ENCODE measurements at places on chromosomes 1 and 21. TPM values are rescaled to one million over a fixed set of nuclear protein-coding genes. Genes with fewer than 3 reads are reported as not detected.

ORC1 gene
- total RNA-seq, result 1.2 TPM

PPCS gene
- 24.1 TPM for total RNA-seq

DNA sequence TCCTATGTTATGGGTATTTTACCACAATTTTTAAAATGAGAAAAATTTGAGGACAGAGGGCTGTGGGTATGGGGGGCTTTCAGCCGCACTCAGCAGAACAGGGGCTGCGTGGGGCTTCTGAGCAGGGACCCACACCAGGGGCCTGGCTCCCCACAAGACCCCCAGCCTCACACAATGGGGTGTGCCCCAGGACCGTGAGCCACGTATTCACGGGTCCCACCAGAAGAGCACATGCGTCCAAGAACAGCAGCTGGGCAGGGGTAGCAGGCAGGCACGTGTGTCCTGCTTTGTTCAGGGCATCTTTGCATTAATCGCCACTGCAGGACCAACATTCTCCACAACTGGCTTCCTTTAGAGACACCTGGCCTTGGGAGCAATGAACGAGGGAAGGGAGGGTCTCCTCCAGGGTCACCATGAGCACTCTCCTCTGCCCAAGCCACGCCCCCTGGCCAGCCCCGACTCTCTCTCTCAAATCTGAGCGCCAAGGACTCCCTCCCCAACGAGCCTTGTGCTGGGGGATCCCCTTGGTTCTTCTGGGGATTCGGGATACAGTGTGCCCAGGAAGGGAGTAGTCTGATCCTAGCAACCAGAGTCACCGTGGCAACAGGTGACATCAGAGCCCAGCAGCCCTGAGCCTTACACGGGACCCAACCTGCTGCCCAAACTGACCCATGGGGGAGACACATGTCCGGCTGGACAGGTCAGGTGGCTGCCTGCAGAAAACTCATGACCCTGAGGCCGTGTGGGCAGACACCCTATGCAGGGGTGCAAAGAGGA is 7.4 kb upstream of the ARF1 start:
- no peak for DNase-seq

DNA sequence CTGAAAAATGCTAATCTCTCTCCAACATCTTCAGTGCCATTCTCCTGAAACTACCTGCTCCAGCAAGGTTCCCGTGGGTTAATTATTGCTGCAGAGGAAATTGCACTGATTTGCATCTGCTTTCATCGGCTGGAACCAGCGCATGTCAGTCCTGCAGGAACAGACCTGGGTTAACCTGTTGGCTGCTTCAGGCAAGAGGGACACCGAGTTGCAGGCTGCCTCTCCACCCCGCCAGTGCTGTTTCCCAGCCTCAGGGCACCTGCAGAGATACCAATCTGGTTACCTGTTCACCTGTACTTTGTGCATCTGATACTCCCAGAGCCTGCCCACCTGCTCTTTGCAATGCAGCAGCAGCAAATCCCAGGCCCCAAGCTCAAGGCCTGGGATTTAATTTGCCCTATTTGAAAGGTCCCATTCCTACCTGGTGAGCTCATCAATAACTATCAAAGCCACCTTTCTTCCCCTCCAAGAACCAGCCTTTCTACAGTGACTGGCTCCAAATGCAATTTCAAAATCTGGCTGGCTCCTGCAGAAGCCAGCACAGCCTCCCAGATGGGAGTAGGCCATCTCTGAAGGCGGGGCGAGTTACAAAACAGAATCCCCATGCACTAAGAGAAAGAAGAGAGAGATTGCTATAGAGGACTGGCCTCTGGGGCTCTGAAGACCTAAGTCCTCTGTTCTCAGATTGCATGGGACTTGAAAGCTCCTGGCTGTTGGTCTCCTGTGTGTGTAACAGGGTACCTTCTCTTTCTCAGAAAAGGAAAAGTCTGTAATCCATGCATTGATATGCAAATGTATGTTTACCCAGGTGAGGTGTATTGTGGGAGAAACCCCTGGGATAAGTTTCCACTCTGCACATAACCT is 67.8 kb downstream of the TOMM20 start:
- no peak for DNase-seq

- no peak for DNase-seq
Measured at GRCh38 chr1:55506740-55507577, 291.8 kb upstream of the USP24 start.

NR5A2 gene
- total RNA-seq, result under 0.01 TPM

LEMD1 gene
- total RNA-seq, result 2.4 TPM

DNA sequence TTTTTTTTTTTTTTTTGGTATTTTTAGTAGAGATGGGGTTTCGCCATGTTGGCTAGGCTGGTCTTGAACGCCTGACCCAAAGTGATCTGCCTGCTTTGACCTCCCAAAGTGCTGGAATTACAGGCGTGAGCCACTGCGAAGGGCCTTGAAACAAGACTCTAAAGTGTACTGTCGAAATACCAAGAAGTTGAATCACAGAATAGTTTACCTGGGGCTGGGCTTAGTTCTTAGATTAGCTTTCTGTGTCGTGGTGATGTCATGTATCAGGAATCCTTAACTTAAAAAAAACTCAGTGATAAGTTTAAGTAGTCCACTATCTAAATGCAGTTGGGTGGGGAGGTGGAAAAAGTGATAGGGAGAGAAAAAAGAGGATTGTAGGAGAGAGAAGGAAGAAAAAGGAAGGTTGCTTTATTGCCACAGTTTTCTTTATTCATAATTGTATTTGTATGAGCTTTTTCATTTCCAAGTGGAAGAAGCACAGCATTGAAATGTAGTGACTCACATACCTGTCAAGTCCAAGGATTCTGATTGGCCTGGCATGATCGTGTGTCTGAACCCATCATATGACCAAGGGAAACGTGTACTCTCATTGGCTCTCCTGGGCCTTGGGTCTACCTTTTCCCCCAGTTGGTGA is 13.4 kb downstream of the ITSN1 start:
- DNase-seq, result no peak

DNA sequence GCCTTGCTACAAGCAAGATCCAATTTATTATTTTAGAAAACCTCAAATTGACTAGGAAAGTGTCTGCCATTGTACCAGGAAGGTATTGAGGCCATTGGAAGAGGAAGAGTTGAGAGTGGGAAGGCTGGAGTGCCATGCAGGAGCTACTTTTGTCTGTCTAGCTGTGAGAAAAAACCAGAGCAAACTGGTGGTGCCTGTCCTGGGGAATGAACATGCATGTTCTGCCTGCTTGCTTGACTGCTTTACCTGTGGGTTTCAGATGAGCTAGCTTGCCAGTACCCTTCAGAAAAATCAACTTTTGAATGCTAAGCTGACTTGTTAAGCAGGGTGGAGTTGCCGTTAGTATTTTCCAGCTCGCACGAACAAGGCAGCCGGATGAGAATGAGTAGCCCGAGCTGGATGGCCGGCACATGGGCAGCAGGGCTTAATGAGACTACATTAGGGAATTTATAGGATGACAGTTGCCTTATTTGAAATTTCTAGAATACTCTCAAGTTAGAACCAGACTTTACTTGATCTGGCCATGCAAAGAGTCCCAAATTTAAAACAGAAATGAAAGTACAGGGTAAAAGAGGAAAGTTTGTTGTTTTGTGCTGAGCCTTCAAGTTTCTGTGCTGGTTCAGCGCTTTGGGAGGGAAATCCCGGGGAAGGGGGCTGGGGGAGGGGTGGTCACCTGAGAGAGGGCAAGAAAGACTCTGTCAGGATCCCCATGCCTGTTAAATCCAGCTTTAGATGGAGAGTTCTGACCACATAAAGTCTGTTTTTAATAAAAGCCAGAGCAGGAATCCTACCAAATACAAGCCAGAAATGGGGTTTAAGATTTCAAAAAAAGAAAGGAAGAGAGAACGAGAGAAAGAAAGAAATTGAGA is 29.6 kb upstream of the C1orf105 start:
- DNase-seq, result no peak

- no peak for DNase-seq
Measured at GRCh38 chr1:94413311-94413710, 4.9 kb upstream of the ABCD3 start.

GRCh38 chr1:13535227-13535626 is 21.4 kb upstream of the LRRC38 start:
- no peak for DNase-seq

DNA sequence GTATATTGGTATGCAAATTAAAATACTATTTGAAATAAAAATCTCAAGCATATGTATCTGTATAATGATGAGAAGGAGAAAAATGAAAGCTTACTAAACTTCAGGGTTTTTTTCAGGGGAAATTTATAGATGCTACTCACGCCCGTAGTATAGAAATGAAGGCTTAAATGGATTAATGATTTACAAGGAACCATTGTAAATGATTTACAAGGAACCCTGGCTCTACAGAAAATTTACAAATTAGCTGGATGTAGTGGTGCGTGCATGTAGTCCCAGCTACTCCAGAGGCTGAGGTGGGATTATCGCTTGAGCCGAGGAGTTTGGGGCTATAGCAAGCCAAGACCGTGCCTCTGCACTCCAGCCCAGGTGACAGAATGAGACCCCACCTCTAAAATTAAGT is 150.5 kb downstream of the PCBP3 start:
- DNase-seq, result no peak

DNA sequence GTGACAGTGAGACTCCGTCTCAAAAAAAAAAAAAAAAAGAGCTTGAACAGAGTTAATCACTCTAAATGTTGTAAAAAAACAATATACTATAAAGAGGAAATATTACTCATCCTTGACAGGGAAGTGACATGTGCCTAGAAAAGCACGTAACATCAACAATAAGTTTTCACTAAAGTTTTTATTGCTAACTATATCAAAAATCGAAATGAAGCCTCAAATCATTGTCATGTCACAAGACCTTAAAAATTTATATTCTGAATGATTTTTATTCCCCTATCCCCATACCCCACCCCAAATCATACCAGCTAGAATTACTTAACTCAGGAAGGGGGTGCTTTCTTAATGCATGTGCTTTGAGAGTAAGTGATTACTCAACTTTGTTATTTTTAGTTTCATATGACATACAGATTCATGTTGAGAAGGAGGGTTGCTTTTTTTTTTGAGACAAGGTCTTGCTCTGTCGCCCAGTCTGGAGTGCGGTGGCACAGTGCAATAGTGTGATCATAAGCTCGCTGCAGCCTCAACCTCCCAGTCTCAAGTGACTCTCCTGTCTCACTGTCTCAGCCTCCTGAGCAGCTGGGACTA is 53.6 kb upstream of the MUTYH start:
- no peak for DNase-seq

GRCh38 chr1:212979340-212980122 is 29.2 kb downstream of the VASH2 start:
- no peak for DNase-seq

DNA sequence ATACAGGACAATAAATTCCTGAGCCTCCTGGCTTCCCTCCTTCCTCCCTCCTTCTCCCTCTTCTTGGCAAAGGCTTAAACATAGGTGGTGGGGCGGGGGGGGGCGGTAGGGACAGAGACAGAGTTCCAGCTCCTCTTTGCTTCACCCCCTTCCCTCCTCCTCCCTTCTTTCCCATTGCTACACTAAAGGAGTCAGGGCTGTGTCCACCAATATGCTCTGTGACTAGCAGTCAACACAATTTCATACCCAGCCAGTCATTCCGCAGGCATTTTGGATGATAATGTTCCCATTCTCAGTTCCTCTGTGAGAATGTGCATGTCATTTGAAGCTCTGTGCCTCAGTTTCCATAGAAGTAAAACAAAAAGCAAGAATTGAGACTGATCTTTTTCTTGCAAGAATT is 1.7 kb downstream of the LMOD1 start:
- DNase-seq, result no peak
